Uterine smooth muscle cell (primary cell): ENCODE measurements at places on chromosomes 1 and 21. TPM values are rescaled to one million over a fixed set of nuclear protein-coding genes. Genes with fewer than 3 reads are reported as not detected.

UAP1 gene
- total RNA-seq: 181 and 262 TPM in 2 replicates

EDARADD gene
- total RNA-seq: 0.25 and 0.55 TPM in 2 replicates

ALDH9A1 gene
- 177 and 193 TPM in 2 replicates for total RNA-seq

CD160 gene
- total RNA-seq: 0.12 TPM in 1 of 2 replicates, not detected in the other

OR6N1 gene
- not detected in 2 replicates for total RNA-seq

FBXO42 gene
- total RNA-seq: 10.3 and 11.6 TPM in 2 replicates

HPCAL4 gene
- total RNA-seq: not detected in 2 replicates

LINGO4 gene
- under 0.01 TPM in 1 of 2 replicates, not detected in the other for total RNA-seq

TBX15 gene
- total RNA-seq: not detected in 2 replicates

TPTE gene
- not detected in 2 replicates for total RNA-seq

EVA1B gene
- total RNA-seq: 233 and 252 TPM in 2 replicates

KTI12 gene
- 13.4 and 20.6 TPM in 2 replicates for total RNA-seq

BSND gene
- total RNA-seq: not detected in 2 replicates

HSPG2 gene
- 92.9 and 187 TPM in 2 replicates for total RNA-seq

LAMTOR2 gene
- 35.0 and 40.1 TPM in 2 replicates for total RNA-seq

RHEX gene
- not detected in 2 replicates for total RNA-seq

GTF2B gene
- 44.1 and 45.4 TPM in 2 replicates for total RNA-seq

RNU1-1 gene
- total RNA-seq: under 0.01 and 2,224 TPM in 2 replicates

CHRNB2 gene
- under 0.01 TPM in 1 of 2 replicates, not detected in the other for total RNA-seq
